ENCODE measurements at places on chromosomes 2 and 18.

GRCh38 chr2:226423498-226423960 is 376.1 kb downstream of the IRS1 start:
- DNase-seq = no peak

DNA sequence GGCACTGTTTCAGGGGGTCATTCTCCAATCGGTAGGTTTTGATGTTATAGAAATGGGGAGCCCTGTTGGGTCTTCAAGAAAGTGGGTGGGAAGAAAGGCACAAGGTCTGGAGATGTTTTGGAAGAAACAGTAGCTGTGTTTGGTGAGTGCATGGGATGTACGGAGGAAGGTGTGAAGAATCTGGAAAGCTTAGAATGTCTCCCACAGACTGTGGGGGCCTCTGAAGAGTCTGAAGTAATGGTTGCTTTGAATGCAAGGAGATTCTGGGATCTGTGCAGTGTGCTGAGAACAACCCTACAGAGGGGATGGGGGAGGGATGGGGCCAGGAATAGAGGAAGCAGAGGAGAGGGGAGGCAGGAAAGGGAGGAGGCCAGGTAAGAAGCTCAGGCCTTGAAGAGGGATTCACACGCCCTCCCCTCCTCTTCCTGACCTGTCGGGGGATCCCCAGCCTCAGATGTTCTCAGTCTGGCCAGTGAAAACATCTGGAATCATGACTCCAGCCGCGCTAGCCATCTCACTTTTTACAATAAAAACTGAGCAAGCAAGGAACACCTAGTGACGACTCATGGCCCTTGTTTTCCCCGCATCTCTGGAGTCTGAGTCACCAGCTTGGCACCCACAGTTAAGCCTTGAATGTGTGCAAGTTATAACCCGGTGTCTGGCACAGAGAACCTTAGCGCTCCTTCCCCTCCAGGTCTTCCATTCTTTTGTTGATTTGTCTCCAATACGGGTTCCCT is 74.2 kb downstream of the SH3BP4 start:
- DNase-seq = no peak

DNA sequence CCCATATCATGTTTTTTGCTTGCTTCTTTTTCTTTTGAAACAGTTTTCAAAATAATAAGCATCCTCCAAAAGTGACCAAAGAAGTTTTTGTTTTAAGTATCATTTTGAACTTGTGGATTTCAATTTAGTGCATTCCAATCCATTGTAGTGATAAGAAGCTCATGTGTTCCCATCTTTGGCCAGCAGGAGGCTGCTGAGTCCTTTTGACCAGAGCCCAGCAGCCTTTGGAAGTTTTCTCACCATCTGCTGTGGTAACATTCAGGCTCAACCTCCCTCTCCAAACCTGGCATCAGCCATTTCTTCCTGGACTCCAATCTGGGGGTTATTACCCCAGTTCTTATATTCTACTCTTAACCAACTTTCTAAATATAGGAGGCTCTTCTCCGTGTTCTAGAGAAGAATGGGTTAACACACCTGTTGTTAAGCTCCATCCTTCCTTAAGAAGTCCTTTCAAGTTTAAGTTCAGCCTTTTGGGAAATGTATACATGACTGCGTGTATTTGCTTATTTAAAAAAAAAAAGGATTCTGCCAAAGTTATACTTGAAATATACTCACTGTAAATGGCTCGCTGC is 39.0 kb upstream of the MAL start:
- DNase-seq = peak; percentile 17

- DNase-seq = no peak
These were observed 182.1 kb downstream of the AFF3 start for GRCh38 chr2:99960291-99960690.

GRCh38 chr2:232839411-232840079 is 30.5 kb upstream of the SNORC start:
- DNase-seq = no peak

DNA sequence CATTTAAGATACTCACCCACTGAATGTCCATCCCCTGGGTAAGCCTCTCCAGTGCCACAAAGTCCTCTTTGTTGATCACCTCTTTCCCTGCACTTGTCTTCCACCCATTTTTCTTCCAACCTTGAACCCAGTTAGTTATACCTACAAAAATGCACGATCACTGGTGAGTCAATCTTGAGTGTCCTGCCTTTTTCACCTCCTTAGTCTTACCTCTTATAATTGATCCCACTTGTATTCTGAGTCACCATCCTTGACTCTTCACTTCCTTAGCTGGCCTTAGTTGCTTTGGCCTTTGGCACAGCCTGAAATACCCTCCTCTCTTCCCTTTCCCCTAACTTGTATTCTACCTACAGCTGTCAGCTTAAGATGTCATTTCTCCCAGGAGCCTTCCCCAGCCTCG is 10.2 kb downstream of the RNASEH1 start:
- DNase-seq = no peak

DNA sequence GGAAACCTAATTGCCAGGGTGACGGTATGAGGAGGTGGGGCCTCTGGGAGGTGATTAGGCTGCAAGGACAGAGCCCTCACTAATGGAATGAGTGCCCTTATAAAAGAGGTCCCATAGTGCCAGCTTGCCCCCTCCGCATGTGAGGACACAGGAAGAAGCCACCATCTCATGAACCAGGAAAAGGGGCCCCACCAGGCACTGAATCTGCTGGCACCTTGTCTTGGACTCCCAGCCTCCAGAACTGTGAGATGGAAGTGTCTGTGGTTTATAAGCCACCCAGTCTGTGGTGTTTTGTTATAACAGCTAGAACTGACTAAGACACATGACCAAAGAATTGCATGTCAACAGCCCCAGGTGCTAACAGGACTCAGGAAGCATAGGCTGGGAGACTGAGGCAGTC is 214.3 kb downstream of the MGAT5 start:
- no peak for DNase-seq

- DNase-seq = no peak
These were observed 168.3 kb downstream of the NRP2 start for GRCh38 chr2:205850611-205851010.

GRCh38 chr2:9554921-9555296 is 721 bp downstream of the ADAM17 start:
- no peak for DNase-seq
